GM06990 (cell line): ENCODE measurements at places on chromosomes 11 and 22.

- DNase-seq = no peak
Observed at GRCh38 chr11:27976262-27976661, 131.7 kb downstream of the KIF18A start.

DNA sequence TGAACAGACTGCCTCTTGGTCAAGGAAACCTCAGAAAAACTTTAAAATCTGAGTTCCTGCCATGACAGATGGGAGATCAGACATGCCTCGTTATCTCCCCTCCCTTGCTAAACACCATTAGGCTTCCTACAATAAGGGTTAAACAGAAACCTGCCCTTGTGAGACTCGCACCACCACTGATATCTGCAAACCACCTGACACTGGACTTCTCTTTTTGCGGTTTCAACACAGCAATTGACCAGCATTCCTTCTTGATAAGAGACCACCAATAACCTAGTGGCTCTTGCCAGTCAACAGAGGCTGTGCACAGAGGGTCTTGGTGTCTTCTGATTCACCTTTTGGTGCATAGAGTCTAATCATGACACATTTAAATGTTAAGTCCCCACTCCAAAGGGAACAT lies 4.4 kb downstream of the OR5M8 start:
- no peak for DNase-seq

GRCh38 chr11:74847395-74847794 lies 98.7 kb downstream of the RNF169 start:
- no peak for DNase-seq

- no peak for DNase-seq
Observed at GRCh38 chr22:33851240-33851639, 69.0 kb downstream of the LARGE1 start.

GRCh38 chr22:43862882-43863202 lies 529 bp upstream of the SULT4A1 start:
- DNase-seq = no peak

DNA sequence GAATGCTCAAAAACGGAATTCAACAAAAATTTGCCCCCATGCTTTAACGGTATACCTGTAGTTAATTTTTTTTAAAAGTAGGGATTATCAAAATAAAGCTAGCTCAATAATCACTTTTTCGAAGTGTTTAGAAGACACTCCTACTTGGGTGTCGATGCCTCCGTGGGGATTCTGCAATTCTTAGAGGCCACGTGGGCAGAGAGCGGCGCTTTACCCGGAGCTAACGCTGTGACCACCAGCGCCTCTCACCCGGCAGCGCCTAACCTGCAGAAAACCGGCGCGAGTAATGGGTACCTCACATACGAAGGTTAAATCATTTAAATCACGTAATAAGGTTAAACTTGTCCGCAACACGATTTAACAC lies 583 bp downstream of the TAF1D start:
- DNase-seq = no peak

DNA sequence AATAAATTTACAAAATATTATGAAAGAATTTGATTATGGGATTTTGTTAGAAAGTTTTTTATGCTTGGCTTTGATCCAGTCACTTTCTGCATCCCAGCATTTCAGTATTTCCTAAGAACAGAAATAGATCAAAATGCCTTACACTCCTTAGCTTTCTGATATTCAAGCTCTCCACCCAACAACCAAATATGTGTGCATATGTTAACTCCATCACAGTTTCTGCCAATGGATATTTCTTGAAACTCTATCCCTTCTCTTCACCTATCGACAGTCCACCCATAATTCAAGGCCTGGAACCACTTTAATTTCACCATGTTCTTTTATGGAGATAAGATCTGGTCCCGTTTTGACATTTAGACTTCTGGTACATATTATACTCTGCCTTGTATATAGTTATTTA lies 565.0 kb downstream of the LRRC4C start:
- no peak for DNase-seq

- no peak for DNase-seq
Observed at GRCh38 chr11:117314840-117315239, 1.2 kb downstream of the BACE1 start.

DNA sequence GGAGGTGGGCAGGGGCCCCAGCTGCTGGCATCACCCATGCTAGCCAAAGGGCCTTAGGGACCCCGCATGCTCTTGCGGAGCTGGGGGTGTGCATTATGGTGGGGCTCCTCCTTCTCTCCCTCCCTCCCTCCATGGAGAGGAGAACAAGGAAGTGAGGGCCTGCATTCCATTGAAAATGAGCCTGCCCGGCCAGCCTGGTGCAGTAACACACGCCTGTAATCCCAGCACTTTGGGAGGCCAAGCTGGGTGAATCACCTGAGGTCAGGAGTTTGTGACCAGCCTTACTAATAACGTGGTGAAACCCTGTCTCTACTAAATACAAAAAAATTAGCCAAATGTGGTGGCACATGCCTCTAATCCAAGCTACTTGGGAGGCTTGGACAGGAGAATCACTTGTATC lies 22.4 kb downstream of the SNAP29 start:
- no peak for DNase-seq

GRCh38 chr22:20324139-20324516 lies 4.3 kb upstream of the DGCR6L start:
- no peak for DNase-seq

DNA sequence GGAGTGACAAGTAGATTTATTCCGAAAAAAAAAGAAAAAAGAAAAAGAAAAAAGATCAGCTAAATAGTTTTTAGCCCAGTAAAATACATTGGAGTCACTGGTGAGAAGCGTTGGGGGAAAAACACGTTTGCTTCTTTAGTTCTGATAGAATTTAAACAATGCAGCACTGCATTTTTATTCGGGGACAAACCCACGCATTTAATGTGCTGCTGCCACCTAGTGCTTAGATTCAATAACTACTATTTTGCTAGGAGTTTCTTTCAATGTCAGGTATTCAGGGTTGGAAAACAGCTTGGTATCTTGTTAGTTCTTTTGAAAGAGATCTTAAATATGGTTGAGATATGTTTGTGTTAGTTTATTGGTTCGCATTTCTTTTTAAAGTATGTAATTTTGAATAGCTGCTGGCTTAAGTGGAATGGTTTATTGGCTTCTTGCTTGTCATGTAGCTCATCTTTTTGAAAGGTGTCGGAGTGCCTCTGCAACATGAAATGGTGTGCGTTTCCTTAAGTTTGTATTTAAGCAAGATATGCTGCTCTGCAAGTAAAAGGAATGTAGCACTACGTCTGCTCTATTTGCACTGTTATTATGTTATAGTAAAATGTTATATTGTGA lies 41.9 kb downstream of the SVIP start:
- DNase-seq = peak; percentile 16

- no peak for DNase-seq
Observed at GRCh38 chr11:80239217-80239616, 798.4 kb upstream of the TENM4 start.

DNA sequence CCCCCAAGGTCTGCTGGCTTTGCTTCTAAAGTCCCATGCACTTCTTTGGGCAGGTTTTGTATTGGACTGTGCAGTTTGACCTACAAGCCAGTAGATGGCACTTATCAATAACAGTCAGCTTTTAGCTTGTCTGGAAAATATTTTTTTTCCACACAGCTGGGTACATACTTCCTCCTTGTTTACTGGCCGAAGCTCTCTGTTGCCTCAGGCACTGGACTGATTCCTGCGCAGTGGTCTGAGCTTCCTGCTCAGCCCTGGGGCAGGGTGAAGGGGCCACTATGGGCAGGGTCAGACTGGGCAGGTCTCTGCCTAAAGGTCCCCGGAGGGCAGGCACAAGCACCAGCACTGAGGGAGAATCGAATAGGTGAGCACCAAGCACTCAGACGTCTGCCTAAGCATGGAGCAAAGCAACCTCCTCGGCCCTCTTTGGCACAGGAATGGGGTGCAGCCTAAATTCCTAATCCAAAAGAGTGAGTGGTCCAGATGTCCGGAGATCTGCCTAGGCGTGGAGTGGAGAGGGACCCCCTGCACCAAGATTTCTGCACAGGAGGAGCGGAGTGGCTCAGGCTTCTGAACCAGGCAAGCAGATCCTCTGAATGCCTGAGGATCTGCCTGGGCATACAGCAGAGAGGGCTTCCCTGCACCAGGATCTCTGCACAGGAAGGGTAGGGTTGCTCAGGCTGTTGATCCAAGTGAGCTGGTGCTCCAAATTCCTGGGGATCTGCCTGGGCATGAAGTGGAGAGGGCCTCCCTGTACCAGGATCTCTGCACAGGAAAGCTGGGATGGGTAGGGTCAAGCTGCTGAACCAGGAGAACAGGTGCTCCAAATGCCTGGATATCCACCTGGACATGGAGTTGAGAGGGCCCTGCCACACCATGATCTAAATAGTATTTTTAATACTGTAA lies 105.9 kb upstream of the C11orf58 start:
- DNase-seq = no peak

DNA sequence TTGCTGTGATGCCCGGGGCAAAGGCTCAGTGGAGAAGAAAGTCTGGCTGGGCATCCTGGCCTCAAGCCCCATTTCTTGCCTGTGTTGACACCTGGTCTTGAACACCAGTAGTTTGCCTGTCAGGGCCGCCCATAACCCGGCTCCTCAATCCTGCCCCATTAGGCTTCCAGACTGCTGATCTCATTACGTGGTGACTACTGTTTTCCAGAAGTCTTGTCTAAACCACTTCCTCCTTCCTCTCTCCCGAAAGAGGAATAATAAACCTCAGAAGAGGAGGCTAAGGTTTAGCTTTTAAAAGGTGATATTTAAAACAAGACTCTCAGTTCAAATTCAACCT lies 97.7 kb downstream of the CD44 start:
- no peak for DNase-seq

DNA sequence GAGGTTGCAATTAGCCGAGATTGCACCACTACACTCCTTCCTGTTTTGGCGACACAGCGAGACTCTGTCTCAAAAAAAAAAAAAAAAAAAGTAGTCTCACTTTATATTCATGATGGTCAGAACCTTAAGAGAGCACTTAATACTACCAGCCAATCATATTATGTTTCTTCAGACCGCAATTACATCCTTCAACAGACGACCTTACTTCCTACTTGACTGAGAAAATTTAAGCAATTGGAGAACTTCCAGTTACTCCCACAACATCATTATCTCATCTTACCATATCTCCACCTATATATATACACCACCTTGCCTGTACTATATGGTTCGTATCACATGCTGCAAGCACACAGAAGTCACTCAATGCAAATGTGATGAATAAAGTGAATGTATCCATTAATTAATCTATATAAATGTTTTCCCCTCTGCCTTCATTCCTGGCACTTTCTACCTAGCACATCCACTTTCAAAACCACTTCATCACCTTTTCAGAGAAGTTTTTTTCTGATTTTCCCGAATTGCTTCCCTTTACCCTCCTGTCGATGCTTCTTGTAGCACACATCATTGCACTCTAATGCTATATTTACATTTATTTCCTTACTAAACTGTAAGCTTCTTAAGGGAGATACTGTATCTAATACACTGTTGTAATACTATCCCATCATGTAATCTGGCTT lies 13.8 kb downstream of the ATP5MG start:
- no peak for DNase-seq
